ENCODE measurements at places on chromosomes 7 and 10. TPM values are rescaled to one million over a fixed set of nuclear protein-coding genes. Genes with fewer than 3 reads are reported as not detected.

GRCh38 chr7:158101821-158102450, 485.7 kb downstream of the PTPRN2 start:
- DNase-seq, result no peak

The CYP26C1 gene
- 1.9 TPM for total RNA-seq

The C10orf88 gene
- 8.8 TPM for total RNA-seq

DNA sequence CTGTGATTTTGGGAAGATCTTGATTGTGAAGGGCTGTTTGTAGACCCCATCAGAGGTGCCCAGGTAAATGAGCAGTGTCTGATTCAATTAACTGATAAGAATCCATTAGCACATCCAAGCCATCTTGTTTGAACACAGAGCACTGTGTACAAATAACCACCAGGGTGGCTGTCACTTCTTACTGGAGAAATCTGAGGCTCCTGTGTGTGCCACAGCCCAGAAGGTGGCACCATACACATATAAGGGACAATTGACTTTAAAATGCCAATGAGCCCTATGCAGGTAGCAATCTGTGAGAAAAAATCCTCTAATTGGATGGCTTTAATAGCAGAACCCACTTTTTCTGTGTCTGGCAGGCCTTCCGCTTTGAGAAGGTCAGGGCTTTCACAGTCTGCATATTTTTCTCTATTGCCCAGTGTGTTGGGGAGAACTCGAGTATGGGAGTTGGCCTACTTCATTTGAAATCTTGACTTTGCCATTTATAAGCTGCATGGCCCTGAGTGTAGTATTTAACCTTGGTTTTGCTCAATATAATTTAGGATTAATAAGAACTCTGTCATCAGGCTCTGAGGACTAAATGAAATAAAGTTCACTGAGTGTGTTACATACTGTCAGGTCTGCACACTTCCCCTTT, 517.4 kb downstream of the CCSER2 start:
- DNase-seq, result no peak

- no peak for DNase-seq
Observed at GRCh38 chr10:48554656-48555055, 50.2 kb downstream of the ARHGAP22 start.

DNA sequence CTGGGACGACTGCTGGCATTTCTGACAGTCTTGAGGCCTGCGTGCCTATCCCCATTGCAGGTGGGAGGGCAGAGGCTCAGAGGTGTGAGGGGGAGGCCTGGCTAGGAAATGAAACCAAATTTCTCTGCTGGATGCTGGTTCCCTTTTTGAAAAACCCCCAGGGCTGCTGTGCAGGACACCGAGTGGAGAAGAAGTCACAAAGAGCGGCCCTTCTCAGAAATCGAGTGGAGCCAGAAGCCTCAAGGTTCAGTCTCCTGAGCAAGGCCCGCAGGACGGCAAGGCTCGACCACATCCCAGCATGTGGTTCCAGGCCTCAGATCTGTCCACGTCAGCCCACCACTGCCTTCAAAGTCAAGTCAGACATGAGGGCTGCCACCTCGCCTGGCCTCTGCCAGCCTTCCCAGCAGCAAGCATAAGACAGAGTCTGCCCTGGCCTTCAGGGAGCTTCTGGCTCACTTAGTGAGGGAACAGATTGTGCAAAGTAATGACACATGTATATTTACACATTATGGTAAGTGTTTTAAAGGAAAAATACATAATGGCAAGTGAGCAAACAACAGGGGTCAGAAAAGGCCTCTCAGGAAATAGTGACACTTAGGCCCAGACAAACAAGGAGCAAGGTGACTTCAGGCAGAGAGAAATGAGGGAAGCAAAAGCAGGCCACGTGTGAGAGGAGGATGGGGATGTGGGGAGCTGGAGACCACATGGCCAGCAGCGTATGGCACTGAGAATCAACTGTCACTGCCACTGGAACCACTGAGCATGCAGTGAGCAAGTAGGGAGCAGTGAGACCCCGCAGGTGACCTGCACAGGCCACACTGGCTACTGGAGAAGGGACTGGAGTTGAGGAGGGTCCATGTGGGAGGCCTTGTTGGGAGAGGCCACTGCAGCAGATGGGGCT, 86.7 kb downstream of the ARHGAP22 start:
- DNase-seq, result no peak

The FAM25C gene
- not detected for total RNA-seq

All from dermis blood vessel endothelial cell (primary cell).